ENCODE measurements at places on chromosomes 1 and 21. TPM values are rescaled to one million over a fixed set of nuclear protein-coding genes. Genes with fewer than 3 reads are reported as not detected.

- DNase-seq, result no peak
Measured at GRCh38 chr1:111516005-111516535, 12.6 kb upstream of the ADORA3 start.

DNA sequence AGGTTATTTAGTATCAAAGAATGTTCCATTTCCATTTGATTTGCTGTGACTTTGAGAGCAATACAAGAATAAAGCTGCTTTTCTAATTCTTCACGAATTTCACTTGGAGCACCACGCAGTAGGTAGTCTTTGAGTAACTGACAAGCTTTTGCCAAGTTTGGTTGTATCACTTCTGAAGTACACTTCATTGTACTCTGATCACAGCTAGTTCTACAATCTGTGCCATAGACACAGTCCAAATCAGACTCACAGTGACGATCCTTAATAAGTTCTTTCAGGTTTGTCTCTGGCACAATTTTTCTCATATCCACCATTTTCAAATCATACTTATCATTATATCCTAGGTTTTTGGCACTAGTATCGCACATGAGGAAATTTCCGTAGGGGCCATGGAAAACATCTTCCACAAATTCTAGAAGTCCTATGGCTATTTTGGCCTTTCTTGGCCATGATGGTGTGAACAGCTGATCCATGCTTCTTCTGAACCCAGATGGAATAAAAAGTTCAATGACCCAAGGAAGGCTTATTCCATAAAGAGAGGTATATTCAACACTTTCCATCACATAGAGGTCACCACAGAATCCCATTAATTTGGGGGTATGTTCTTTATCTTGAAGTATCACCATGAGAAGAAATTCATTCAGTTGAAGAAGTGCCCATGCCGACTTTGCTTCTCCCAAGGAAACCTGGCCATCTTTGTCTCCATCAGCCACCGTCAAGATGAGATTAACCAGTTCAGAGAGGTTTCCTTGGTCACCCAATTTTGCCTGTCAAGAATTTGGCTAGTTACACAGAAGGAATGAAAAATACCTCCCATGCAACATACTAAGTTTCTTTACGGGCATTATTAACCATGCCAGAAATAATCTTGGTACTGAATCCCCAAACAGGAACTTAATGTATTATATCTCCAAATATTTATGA lies 11.9 kb downstream of the RPL5 start:
- no peak for DNase-seq

GRCh38 chr1:104072915-104073371 lies 323.2 kb downstream of the AMY1C start:
- DNase-seq, result no peak

GRCh38 chr21:46594276-46594675 lies 10.6 kb downstream of the S100B start:
- DNase-seq, result no peak

DNA sequence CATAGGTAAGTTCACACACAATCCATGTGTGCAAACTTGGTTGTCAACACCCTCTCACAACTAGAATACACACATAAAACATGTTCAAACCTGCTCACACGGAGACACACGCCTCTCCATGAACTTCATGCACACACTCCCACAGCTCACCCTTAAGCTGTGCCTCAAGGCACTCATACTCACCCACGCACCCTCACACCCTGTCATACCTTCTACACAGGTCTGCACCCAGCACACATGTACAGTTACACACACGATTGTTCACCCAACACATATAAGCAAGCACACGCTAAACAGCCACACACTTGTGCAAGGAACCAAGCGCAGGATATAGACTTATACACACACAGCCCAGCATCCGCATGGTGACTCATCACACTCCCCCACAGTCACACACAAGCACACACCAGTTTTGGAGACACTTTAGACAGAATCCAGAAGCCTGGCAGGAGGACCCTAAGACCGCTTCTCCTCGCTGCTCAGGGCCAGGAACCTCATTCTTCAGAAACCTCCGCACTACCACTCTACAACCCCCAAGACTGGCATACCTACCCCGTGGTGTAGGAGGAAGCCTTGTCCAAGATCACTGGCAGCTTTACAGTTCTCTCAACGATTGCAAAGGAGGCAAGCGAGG lies 58.7 kb upstream of the ZC3H12A start:
- no peak for DNase-seq

DNA sequence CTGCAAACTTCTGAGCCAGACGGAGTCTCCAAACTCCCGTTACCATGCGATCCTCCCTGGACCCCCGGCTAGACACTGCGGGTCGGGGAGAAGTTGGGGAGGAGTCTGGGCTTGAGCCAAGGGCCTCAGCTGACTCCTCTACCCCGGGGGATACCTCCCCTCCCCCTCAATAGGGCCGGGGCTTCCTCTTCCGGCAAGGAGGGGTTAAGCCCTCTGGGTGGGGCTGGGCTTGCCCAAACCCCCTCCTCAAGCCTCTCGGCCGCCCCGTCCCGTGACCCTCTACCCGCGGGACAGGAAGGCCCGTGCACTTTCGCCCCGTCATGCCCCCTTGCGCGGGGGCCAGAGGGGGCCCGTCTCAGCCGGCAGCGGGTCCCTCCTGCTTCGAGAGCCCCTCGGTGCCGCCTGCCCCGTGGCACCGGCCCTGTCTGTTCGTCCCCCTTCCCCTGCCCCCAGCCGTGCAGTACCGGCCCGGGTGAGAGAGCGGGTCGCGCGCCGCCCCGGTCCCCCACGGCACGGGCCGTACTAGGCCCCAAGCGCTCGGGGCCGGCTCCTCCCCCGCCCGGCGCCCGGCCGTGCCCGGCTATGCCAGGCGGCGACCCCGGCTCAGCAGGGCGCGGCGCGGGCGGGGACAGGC lies 652 bp downstream of the ARL8A start:
- DNase-seq, result no peak

DNA sequence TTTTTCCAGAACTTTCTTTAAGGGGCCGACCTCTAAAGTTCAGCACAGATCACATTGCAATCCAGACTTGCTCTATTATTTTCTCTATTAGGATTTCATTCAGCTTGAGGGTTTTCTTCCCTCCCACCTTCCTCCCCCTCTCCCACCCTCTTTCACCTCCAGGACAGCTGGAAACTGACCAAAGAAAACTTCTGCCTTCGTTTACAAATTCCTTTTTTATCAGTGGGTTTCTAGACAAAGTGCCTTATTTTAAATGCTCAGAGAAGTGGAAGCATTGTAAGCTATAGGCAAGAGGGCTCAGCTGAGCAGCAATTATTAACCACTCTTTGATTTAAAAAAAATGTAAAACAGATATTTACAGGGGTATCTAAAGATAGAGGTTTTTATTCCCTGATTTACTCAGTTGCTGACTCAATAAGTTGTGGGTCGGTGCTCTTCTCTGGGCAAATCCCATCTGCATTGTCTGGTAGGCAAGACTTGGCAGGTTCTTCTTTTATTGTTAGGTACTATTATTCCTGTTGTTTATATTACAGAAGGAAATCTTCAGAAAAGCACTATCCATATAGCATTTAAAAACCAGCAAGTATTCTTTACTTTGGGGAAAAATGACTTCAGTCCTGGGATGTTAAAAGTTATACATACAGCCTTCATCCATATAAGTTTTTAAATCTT lies 277.0 kb upstream of the C1orf105 start:
- DNase-seq, result no peak

GRCh38 chr1:149997585-149998262 lies 12.8 kb downstream of the OTUD7B start:
- no peak for DNase-seq

DNA sequence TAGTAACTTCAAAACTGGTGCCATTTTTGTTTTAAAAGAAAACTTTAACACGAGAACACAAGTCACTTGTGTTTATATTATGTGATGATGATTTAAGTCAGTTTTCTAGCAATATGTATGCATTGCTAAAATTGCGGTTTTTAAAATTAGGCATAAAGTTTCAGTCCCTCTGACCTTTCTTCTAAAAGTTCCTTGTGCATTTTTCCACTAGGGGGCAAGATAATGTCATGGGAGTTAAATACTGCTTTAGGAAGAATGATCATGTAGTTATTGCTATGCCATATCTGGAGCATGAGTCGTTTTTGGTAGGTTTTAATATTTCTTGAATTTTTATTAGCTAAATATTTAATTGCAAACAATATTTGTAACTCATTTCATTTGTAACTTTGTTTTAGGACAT lies 10.7 kb downstream of the CDC7 start:
- no peak for DNase-seq

GRCh38 chr1:61171974-61172373 lies 89.6 kb downstream of the NFIA start:
- no peak for DNase-seq

GRCh38 chr21:33396951-33397350 lies 6.3 kb upstream of the IFNGR2 start:
- DNase-seq, result no peak

- no peak for DNase-seq
Measured at GRCh38 chr1:41827991-41828570, 90.6 kb downstream of the HIVEP3 start.

- DNase-seq, result no peak
Measured at GRCh38 chr1:186143481-186143880, 231.6 kb downstream of the TPR start.

DNA sequence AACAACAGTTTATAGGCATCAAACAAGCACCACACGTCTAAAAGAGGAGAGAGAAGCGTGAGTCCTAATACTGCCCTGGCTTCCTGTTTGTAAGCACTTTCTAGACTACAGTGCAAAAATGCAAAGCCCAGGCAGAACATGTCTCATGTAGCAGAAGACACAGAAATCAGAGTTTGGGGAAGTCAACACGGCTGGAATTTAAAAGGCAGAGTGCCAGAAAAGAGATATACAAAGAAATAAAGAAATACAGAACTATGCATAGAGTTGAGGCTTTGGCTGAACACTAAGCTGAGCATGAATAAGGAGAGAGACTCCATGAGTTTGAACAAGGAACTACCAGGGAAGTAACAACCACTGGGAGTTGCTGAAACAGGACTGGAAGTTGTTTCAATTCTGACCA lies 566.6 kb upstream of the NR5A2 start:
- no peak for DNase-seq

DNA sequence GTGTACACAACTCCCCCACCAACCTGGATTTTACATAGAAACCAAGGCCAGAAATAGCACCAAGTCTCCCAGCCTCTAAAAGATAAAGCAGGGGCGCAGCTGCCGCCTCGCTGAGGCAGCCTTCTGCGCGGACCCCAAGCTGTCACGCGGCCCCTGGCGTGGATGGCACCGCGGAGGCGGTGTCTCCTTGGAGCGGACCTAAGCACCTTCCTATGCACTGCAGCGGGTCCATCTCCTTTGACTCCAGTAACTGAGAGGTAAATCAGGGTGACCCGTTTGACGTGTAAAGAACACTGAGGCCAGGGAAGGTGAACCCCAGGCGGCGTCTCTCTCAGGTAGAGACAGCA lies 17.0 kb downstream of the ZNF697 start:
- no peak for DNase-seq

DNA sequence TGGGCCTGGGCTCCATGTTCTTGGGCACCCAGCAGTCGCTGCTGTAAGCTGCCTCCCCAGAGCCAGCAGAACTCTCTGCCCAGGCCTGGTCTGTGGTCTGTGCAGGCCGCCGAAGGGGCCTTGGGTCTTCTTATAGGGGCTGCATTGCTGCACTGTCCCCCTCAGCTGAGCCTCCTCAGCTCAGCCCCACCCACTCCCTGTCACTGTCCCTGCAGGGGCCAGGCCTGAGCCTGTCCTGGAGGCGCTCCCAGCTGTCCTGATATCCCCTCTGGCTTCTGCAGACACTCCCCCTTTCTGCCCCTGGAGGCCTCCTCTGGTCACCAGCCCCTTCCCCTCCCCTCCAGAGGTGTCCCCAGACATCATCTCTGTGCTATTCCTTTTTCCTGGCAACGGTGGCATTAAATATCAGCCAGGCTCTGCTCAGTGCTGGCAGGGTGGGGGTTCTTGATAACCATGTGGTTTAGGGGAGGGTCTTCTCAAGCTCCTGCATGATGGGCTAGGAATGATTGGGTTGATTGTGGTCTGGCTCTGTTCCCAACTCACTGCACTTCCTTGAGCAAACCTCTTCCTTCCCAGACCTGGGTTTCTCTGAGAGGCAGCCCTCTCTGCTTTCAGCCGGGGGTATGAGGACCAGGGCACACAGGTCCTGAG lies 3.7 kb upstream of the FOXO6 start:
- no peak for DNase-seq

DNA sequence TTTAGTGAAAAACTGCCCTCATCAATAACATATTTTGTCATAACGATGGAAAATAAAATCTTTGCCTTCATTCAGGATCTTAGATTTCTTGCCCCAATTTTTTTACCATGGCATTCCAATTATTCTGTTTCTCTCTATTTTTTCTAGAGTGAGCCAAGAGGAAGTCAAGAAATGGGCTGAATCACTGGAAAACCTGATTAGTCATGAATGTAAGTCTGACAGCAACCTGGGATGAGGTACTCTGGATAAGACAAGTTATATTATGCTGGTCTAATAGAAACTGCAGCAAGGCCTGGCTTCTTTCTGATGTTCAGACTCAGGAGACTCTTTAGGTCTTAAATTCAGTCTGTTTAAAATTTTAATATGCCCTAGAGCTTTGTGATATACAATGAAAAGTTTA lies 3.5 kb downstream of the RGS4 start:
- DNase-seq, result no peak

GRCh38 chr1:170370087-170370486 lies 161.9 kb upstream of the GORAB start:
- no peak for DNase-seq

DNA sequence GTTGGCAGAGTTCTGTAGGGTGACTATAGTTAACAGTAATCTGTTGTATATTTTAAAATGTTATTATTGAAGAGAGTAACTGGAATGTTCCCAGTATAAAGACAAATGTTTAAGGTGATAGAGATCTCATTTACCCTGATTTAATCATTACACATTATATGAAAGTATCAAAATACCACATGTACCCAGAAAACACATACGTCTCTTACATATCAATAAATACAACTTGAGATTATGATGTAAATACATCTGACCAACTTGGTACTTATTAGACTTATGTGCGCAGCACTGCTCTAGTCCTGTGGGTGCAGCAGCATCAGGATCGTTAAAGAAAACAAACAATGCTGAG lies 670 bp upstream of the PARK7 start:
- no peak for DNase-seq

DNA sequence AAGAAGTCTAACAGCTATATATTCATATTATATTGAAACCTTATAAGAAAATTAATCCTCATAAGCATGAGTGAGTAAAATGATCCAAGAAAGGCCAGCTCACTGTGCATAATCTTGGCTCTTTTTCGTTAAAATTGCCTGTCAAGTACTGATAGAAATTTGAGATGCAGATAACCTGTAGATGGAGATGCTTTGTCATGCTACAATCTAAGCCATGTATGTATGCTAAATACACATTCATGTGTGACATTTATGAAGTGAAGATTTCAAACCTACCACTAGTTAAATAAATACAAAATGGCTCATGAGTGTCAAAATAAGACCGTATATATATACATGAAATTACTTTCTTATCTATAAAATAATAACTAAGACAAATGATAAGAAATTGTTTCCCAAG lies 1491.5 kb upstream of the PRMT6 start:
- DNase-seq, result no peak

GRCh38 chr1:181486098-181486420 lies 2.7 kb downstream of the CACNA1E start:
- no peak for DNase-seq

Gene SEMA4A
- polyA plus RNA-seq, result 19.9 TPM

Gene PTGFR
- polyA plus RNA-seq, result 0.35 TPM

Gene CELA2A
- polyA plus RNA-seq, result 0.35 TPM

Gene GABPB2
- 10.7 TPM for polyA plus RNA-seq

Gene PAQR6
- 3.0 TPM for polyA plus RNA-seq

Gene TCHHL1
- not detected for polyA plus RNA-seq

Gene OPTC
- polyA plus RNA-seq, result not detected

Gene FOXO6
- polyA plus RNA-seq, result 2.1 TPM

Gene PDZK1IP1
- polyA plus RNA-seq, result 38.9 TPM

Gene ADAMTS5
- 23.0 TPM for polyA plus RNA-seq

Gene FAM72D
- 2.6 TPM for polyA plus RNA-seq

Gene MX2
- 1.6 TPM for polyA plus RNA-seq

Gene FAM131C
- 1.6 TPM for polyA plus RNA-seq

Gene SLFNL1
- polyA plus RNA-seq, result 0.22 TPM
